Sciatic nerve (tissue), 2 donors: ENCODE measurements at places on chromosomes 6 and 20. TPM values are rescaled to one million over a fixed set of nuclear protein-coding genes. Genes with fewer than 3 reads are reported as not detected.
A peak's percentile ranks its signal among the peaks of the same experiment; 100 is the strongest.

DNA sequence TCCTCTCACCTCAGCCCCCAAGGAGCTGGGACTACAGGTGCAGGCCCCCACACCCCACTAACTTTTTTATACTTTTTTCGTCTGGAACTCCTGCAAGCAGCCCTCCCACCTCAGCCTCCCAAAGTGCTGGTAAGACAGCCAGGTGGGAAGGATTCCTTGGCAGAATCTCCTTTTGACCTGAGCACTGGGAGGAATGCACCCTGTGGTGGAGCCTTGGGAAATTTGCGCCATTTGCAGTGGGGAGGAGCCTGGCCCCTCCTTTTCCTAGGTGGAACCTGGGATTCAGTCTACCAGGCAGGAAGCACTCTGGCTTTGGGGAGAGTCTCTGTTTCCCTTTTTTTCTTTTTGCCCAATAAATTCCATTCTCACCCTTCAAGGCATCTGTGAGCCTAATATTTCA is 2.3 kb upstream of the RNGTT start:
- no peak for DNase-seq

DNA sequence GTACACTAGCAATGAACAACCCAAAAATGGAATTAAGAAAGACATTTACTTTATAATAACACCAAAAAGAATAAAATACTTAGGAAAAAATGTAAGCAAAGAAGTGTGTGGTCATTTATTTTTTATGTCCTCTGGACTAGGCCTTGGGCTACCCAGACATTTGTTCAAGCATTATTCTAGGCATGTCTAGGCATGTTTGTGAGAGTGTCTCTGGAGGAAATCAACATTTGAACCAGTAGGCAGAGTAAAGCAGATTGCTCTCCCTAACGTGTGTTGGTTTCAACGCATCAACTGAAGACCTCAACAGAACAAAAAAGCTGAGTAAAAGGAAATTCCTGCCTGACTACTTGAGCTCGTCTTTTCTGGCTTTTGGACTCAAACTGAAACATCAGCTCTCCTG is 84.5 kb downstream of the ANKEF1 start:
- DNase-seq, result no peak

GRCh38 chr20:9565910-9566550 is 51.6 kb downstream of the LAMP5 start:
- DNase-seq, result no peak

- no peak for DNase-seq
These were observed 530 bp upstream of the NEDD9 start for GRCh38 chr6:11232770-11233626.

GRCh38 chr6:35309611-35310264 is 12.1 kb downstream of the DEF6 start:
- DNase-seq, result no peak

GRCh38 chr20:44641325-44641724 is 10.2 kb downstream of the ADA start:
- DNase-seq, result no peak

- DNase-seq, result no peak
These were observed 596 bp downstream of the IYD start for GRCh38 chr6:150369408-150369807.

DNA sequence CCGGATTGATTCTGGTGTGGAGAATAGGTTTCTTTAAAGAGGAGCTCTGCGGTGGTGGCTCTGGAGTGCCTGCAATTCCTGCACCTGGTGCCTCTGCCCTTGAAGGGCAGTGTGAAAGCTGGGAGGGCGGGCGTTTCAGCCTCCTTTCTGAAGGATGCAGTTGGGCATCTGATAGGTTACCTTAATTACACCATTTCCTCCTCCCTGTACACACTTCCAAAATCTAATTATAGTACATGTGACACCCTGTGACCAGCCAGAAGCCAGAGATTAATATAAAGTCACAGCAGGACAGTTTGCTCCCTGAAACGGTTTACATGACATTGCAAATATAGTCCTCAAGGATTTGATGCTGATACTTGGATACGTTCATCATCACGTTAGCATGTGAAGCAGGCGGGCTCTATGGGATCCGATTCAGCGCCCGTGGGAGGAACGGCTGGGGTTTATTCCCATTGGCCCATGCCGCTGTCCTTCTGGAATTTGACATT is 548.2 kb downstream of the QKI start:
- peak; percentile 45 for DNase-seq

DNA sequence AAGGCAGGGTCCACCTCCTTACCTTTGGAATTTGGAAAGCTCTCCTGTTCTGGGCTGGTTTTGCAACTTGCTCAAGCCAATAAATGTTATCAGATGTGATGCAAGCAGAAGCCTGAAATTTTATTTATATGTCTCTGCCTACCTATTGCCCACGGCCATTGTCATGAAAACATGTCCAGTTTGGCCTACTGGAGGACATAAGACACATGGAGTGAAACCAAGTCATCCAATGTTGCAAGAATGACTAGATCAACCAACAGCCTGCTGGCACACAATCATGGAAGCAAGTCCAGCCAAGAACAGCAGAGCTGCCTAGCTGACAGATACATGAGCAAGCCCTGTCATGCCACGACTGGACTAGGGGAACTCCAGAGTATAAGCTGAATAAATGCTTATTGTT is 56.7 kb upstream of the IRAK1BP1 start:
- no peak for DNase-seq

DNA sequence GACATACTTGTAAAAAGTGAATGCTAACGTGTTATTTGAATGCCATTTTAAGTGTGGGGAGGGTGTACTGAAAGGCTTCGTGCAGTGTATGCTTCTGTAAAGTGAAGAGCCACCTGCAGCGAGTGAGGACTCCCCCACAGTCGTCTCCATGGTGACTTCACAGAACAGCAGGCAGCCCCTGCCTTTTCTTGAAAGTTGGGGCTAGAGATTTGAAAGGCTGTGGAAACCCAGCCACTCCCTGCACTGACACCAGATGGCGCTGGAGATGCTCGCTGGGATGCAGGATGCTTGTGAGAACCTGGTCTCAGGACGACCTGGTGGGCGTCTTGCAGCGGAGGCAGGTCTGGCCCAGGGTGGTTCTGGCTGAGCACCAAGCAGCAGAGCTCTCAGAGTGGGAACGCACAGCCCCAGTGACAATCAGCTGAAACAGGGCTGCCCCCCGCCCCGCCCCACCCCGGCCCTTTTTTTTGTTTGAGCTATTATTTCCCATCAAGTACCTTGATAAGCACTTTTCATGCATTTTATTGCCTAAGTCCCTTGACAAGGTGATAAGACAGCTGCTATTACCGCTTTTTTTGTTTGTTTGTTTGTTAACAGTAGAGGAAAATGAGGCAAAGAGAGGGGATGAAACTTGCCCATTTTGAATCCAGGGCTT is 150.3 kb downstream of the SYCP2 start:
- peak; percentile 78 for DNase-seq

DNA sequence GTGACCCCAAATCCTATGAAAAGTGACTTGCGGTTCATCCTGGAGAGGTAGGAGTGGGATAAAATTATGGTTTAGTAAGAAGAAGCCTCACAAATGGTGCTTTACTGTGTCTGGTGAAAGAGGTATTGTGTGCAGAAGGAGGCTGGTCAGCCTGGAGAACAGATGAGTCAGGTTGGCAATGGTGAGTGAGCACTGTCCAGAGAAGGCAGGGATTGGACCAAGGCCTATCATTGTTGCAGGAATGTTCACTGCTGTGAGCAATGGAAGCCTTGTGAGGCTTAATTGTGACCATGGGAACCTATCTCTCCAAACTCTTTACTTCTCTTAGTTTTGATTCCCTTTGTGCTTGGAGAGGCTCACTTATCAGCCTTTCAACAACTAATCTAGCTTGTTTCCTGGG is 89.0 kb upstream of the KCNK16 start:
- DNase-seq, result no peak

- no peak for DNase-seq
These were observed 471.3 kb upstream of the NRSN1 start for GRCh38 chr6:23654745-23655144.

DNA sequence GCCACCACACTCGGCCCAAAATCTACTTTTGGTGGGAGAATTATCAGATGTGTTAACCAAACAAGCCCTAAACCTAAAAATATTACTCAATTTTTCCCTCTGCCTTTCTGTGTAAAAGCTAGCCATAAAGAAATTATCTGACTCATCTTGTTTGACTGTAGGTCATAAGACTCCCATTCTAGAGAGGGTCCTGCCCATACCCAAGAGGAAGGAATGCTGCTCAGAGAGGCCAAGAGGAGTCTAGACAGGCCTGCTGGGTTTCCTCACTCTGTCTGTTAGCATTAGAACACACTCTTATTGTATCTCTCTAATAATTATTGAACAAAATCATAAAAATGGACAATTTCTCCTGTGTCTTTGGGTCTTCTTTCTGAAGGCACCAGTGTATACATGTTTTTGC is 26.1 kb downstream of the C6orf141 start:
- DNase-seq, result no peak

GRCh38 chr6:115891111-115891669 is 169.5 kb downstream of the FRK start:
- no peak for DNase-seq

GRCh38 chr20:50223039-50224005 is 32.7 kb downstream of the CEBPB start:
- no peak for DNase-seq

GRCh38 chr6:135002229-135002844 is 52.3 kb downstream of the HBS1L start:
- no peak for DNase-seq

- DNase-seq, result no peak
These were observed 24.6 kb downstream of the RNF24 start for GRCh38 chr20:3990716-3991115.

- DNase-seq, result no peak
These were observed 67.1 kb downstream of the ESF1 start for GRCh38 chr20:13717631-13718044.

DNA sequence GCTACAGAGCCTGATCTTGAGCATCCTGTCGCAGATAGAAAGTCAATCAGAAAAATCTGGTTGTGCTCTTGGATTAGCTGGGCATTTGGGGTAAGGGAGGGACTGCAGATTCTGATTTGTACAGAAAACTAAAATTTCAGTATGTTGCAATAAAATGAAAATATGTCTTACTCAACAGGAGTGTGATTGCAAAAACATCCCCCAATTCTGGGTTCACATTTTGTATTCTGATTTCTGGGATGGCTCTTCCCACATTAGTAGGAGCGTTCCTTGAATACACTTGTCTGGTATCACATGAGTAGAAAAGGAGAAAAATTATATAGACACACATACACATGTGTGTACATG is 40.5 kb downstream of the PANK2 start:
- no peak for DNase-seq

DNA sequence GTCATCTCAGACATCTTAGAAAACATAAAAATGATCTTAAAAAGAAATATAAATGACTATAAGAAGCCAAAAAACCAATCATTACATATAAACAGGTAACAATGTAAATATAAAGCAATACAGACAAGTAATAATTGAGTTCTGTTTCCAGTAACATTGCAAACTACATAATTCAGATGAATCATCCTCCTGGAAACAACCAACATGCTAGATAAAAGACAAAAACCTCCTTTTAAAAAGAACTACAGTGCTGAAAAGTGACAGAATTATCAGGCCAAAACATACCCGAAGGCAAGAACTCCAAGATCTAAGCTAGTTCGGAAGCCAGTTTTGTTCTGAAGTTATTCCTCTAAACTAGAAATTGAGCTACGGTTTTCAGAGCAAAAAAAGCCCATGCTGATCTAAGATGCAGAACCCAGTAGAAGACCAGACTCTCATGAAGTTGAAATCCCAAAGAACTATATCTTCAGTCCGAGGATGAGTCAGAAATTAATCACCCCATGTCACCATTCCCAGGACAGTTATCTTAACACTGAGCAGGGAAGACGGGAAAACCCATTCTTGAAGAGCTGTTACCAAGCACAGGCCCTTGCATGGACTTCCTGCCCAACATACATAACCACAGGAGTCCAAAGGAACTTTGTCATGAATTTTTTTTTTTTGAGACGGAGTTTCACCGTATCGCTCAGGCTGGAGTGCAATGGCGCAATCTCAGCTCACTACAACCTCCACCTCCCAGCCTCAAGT is 9.8 kb downstream of the PGM3 start:
- no peak for DNase-seq

- DNase-seq, result no peak
These were observed 20.1 kb downstream of the DHX35 start for GRCh38 chr20:38982291-38982690.

Gene DNMT3B
- 2.1 TPM for total RNA-seq

Gene FOXA2
- total RNA-seq, result not detected

Gene CST5
- not detected for total RNA-seq

Gene NDUFAF4
- 23.3 TPM for total RNA-seq

Gene GSTA1
- total RNA-seq, result 0.49 TPM

Gene EIF2S2
- 44.8 TPM for total RNA-seq

Gene FKBP5
- 23.6 TPM for total RNA-seq

Gene RIPPLY2
- total RNA-seq, result 0.80 TPM

Gene CEP85L
- total RNA-seq, result 50.4 TPM

Gene ELOVL2
- total RNA-seq, result 2.9 TPM

Gene COL9A1
- total RNA-seq, result 1.6 TPM
